NCI-H1048 (cell line): ENCODE measurements at places on chromosomes 2 and 18.

- no peak for DNase-seq
Observed at GRCh38 chr2:102337481-102338386, 17.9 kb upstream of the IL18R1 start.

DNA sequence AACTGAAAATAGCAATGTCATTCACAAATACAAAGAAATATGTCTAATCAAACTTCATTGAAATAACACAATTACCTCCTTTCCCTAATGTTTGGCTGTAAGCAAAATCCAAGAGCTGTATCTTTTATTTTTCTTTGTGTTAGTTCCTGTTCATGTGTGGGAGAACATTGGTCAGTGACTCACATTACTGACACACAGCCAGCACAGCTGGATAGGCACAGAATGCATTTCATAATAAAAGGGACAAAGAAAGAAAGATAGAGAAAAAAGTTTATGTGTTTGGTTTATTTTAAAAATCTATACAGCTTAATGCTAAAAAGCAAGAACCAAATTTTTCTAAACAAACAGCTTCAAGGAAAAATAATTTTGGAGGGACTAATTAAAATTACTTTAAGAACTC lies 185.6 kb upstream of the COL3A1 start:
- DNase-seq, result no peak

DNA sequence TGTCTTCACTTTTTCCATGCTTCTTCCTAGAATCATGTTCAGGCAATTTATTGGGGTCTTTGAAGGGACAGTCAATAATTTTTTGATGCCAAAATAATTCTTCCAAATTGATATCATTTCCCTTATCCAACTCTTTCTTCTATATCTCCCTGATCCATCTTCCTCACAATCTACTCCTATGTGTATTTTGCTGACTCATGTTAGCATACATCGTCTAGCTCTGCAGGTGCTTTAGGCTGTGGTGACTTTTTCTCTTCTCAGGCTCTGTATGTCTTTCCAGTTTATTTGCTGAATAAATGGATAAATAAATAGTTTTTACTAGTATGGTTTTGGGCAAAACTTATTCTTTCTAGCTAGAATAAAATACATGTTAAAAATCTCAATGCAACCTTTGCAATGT lies 1650.9 kb upstream of the TMEFF2 start:
- DNase-seq, result no peak

DNA sequence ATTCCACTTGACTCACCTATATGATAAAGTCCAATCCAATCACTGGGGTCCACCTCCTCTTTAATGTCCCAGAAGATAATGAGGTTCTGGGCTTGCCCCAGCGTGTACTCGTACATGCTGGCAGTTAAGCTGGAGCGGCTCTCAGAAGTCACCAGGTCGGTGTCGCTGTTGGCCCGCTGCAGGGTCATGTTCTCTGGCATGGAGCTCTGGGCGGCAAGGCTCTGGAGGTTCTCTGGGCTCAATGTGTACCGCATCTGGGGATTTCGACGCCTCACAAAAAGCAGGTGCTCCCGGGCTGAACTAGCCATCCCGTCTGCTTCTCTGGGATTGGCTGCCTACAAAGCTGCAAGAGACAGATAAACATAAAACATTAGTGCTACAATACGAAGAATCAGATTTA lies 206.4 kb upstream of the CCDC150 start:
- no peak for DNase-seq

GRCh38 chr2:74252862-74253261 lies 54.4 kb downstream of the MTHFD2 start:
- no peak for DNase-seq

DNA sequence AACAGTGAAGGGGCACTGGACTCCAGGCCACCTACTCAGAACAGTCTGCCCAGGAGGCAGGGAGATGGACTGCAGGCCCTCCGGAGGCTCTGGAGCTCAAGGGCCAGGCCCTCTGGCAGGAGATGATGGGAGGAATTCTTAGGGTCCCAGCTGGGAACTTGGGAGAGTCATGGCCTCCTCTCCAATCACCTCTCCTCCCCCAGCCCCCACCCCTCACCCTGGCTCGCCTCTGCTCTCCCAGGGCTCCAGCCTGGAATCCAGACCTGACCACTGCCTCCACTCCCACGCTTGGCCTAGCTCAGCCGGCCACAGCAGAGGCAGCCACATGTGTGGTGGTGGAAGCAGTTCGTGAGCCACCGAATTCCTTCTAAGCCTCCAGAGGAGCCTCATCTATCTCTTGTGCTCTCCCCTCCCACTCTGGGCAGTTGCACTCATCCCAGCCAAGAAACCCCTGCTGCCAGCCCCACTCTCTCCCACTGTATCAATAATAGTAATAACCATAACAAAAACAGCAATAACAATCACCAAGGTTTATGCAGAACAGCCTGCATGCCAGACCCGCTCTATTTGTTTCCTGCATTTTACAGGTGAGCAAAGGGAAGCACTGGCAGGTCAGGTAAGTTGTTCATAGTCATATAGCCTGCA lies 67.4 kb downstream of the TNS1 start:
- no peak for DNase-seq

DNA sequence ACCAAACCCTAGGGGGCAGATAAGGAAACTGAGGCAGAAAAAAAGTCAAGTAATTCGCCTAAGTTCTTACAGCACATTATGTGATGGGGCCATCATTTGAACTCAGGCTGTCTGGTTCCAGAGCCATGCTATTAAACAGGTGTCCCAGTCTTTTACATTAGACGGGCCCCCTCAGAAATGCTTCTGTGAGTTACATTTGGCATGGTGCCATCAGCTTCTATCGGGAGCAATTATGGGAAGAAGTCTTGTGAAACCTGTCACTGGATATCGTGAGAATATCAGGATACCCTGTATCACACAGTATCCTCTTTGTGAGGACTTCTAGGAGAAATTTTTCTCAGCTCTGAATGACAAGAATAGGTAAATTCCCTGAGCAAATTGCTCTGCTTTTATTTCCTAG lies 143.7 kb upstream of the NOSTRIN start:
- no peak for DNase-seq

- no peak for DNase-seq
Observed at GRCh38 chr2:109062859-109063700, 65.9 kb upstream of the SH3RF3 start.

- DNase-seq, result no peak
Observed at GRCh38 chr2:60354713-60355112, 198.7 kb downstream of the BCL11A start.

GRCh38 chr2:217794133-217794986 lies 208.4 kb downstream of the TNS1 start:
- DNase-seq, result no peak

GRCh38 chr2:196914867-196915460 lies 11.5 kb downstream of the PGAP1 start:
- DNase-seq, result no peak

DNA sequence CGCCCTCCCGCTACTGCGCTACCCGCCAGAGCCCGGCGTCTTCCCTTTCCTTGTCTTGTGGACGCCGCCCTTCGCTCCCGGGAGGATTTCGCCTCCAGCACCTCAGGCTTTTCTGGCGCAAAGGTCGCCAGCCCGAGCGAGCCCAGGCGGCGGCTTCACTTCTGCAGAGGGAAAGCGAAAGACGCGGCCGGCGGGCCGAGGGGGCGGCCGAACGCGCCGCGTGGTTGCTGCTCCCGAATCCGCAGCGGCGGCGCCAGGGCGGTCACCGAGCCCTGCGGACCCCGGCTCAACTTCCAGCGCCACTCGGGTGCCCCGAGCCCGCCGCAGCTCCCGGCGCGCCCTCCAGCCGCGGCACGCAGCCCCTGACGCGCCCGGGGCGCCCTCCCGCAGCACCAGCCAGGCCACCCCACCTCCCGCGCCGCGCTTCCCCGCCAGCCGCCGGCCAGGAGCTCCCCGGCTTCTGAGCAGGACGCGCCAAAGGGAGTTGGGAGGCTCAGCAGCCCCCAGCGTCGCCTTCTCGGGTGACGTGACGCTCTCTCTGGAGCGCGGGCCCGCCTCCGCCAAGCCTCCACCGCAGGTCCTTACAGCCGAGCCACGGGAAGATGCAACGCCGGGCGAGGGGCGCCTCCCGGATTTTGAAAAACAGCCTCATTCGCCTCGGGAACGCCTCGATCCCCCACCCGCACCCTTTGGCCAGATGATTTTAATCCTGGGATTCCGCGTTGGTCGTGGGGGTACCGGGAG lies 84.9 kb upstream of the EPB41L3 start:
- DNase-seq, result no peak

DNA sequence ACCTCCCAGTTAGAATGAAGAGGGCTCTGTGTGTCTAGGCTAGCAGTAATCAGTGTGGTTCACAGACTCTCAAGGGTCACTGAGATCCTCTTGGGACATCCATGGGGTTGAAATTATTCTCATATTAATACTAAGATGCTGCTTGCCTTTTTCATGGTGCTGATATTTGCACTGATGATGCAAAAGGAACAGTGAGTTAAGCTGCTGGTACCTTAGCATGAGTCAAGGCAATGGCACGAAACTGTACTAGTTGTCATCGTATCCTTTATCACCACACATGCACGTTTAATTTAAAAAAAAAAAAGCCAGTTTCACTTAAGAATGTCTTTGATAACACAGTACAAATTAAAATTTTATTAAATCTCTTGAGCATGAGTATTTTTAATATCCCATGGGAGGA lies 151.9 kb upstream of the TANK start:
- no peak for DNase-seq

- DNase-seq, result no peak
Observed at GRCh38 chr2:136248242-136248641, 130.3 kb upstream of the CXCR4 start.

DNA sequence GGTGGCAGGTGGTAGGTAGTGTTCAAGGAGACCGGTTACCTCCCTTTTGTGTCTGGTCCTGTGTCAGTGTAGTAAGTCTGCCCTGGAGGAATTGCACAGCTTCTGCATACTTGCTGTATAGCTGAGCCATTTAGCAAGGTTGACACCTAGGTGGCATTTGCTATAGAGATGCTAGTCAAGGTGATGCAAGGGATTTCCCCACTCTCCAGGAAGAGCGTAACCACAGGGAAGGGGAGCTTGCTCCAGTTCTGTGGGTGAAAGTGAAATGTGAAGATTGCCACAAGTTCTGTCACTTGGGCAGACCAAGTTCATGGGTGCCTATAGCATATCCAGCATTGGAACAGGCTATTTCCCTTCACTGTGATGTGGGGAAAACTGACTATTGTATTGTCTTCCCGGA lies 28.1 kb downstream of the NAT8 start:
- no peak for DNase-seq

- peak; percentile 3 for DNase-seq
Observed at GRCh38 chr2:64987001-64987955, 1.9 kb upstream of the SLC1A4 start.

- no peak for DNase-seq
Observed at GRCh38 chr2:28338046-28338817, 54.4 kb upstream of the FOSL2 start.

- DNase-seq, result no peak
Observed at GRCh38 chr2:236219411-236219810, 44.8 kb downstream of the ASB18 start.

DNA sequence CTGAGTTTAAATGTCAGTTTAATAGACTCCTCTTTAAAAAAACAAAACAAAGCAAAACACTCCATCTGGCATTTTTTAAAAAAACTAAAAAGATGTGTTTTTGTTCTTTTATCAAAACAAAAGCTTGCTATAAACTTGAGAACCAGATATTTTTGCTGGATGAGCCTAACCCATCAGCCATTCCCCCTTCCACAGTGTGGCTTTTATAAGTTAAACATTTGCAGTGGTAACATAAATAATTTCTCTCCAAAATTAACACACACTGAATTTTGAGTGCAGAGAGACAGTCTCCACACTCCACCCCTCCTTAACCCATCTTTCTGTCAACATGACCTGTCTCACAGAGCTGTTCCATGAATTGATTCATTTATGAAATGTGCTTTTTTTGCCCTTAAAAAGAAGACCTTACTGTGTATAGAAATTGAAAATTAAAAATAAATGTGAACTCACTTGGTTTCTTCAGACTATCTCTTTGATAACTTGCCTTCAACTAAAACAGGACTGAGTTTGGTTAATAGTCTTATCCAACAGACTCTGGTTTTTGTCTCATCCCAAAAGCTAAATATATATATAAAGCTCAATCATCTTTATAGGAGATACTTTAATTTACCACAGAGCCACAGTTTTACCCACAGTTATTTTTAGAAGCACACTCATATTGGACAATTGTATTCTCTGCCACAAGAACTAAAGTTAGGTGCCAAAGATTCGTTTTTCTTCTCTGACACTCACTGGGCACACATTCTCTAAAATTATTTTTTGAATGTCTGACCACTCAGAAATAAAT lies 64.8 kb upstream of the STK39 start:
- no peak for DNase-seq

- no peak for DNase-seq
Observed at GRCh38 chr18:76678248-76678647, 144.1 kb upstream of the ZNF236 start.

GRCh38 chr2:143429932-143430679 lies 300.9 kb downstream of the ARHGAP15 start:
- no peak for DNase-seq

GRCh38 chr18:12470382-12471075 lies 62.8 kb downstream of the PRELID3A start:
- DNase-seq, result no peak

DNA sequence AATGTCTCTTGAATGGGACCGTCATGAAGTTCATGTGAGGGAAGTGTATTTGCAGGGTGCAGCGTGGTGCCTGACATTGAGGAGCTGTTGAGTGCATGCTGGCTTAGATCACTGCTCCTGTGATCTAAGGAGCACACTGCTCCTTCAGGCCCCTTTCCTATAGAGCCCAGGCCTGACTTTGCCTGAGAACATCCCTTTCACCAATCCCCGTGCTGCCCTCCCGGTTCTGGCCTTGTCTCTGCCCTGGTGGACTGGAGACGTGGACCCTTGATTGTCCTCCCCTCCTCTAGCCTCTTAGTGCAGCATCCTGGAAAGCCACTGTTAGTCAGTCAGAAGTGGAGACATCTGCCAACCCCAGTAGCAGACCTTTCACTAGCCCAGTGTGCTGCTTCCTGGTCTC lies 323.6 kb upstream of the HS6ST1 start:
- DNase-seq, result no peak

- DNase-seq, result no peak
Observed at GRCh38 chr2:70574618-70575017, 21.0 kb upstream of the TGFA start.

DNA sequence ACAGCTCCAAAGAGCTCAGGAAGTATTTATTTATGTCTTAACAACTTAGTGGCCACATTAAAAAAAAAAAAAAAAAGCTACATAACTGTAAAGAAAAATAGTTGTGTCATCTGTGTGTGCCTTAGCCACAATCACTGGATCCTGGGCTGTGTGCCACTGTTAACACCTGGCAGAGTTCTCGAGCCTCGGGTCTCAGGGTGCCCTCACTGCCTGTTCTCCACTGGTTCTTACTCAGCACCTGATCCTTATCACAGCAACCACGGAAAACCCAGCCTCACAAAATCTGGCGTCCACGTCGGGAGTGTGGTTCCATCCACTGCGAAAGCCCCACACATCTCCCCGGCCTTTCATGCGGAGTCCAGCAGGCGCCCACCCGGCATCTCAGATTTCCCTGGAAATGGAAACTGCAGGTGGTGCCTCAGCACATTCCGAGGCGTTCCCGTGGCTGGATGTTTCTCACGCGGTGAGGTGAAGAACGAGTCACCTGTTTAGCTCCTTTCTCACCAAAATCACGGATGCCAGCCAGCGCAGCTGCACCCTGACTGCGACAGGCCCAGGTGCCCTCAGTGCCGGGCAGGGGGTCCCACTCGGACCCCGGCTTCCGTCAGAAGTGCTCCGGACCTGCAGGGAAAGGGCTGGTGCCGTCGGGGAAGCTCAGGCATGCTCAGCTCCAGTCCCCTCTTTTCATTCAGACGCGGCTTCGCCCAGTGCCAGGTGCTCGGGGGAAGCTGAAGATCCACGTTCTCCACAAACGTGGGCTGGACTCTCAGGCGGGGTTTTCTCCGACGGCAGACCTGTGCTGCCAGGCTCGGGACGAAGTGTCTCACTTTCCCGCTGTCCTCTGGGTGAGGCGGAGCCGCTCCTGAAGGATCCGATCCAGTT lies 198.7 kb upstream of the SALL3 start:
- no peak for DNase-seq
